ENCODE measurements at places on chromosomes 2 and 18.

DNA sequence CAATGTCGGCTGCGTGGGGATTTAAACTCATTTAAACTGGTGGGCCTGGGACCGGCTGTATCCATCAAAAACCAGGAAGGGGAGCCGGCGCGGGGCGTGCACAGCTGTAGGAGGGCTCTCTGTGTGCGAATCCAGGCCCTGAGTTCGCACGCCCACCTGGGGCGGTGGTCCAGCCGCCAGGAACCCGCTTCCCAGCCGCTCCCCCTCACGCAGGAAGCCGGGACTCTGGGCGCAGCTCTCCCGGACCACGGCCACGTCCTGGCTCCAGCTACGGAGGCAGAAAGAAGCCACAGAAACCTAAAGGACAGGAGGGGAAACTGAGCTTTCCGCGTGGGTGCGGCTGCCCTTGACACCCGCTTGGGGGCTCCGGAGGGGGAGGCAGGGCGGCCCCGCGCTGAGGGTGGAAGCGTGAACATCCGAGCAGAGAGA, 80.6 kb downstream of the GFPT1 start:
- peak; percentile 28 for DNase-seq

DNA sequence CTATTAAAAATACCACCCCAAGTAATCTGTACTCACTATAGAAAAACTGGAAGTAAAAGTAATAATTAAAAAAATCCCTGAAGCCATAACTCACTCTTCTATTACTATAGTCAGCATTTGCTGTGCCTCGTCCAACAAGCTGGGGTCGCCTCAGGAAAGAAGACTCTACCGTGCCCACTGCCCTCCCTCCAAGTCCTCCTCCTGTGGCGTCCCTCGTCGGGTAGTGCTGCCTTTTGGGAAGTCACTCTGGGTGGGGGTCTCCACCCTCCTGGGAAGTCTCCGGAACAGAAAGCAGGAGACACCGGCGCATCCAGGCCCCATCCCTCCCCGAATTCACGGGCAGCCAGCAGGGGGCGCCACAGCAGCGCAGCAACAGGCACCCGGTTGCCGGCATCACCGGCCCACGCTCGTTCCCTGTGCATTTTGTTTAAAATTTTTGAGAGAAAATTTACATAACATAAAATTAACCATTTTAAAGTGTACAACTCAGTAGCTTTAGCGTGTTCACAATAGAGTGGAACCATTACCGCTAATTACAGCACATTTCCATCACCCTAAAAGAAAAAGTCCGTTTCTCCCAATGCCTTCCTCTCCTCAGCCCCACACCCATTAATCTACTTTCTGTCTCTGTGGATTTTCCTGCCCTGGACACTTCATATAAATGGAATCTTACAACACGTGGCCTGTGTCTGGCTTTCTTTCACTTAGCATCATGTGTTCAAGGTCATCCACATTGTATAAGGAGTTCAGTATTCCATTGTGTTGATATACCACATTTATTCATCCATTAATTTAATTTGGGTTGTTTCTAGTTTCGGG, 62.2 kb downstream of the ADNP2 start:
- DNase-seq, result peak; percentile 63

GRCh38 chr2:16462958-16463357, 202.7 kb downstream of the CYRIA start:
- no peak for DNase-seq

- DNase-seq, result no peak
These were observed 14.4 kb downstream of the IWS1 start for GRCh38 chr2:127511917-127512316.

DNA sequence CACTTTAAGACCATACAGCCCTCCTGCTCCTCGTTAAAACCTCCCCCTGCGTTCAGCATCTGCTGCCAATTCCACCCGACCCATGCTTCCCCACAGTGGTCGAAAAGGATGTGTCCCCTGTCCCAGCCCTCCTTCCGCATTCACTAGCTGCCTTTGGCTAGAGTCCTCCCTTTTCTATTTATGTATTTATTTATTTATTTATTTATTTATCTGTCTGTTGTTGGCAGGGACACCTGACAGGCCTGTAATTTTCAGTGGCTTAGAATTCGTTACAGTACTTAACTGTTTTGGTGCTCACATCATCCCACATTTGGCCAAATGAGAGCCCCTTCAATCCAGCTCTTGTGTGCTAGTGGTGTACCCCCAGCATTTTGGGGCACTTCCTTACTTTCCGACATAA, 50.8 kb downstream of the GNAL start:
- DNase-seq, result no peak

DNA sequence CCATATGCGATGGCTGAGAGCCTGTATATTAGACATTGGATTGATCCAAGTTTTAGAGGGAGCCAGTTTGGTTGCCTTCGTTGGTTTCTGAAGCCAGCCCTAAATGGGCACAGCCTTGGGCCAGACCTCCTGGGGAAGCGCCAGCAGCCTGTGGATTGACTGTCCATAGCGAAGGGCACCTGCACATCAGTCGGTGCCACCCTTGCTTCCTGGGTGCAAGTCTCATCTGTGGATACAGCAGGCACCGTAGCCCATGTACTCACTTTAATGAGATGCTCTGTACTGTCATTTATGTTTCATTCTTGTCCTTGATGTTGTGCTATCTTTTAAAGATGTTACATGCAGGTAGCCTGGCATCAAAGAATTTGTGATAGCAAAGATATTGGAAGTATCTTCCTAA, 536.4 kb upstream of the NRP2 start:
- no peak for DNase-seq

All from iris pigment epithelial cell (primary cell).